ENCODE measurements at places on chromosomes 5 and 9.

GRCh38 chr9:135080286-135081263 lies 6.9 kb upstream of the OLFM1 start:
- no peak for DNase-seq

DNA sequence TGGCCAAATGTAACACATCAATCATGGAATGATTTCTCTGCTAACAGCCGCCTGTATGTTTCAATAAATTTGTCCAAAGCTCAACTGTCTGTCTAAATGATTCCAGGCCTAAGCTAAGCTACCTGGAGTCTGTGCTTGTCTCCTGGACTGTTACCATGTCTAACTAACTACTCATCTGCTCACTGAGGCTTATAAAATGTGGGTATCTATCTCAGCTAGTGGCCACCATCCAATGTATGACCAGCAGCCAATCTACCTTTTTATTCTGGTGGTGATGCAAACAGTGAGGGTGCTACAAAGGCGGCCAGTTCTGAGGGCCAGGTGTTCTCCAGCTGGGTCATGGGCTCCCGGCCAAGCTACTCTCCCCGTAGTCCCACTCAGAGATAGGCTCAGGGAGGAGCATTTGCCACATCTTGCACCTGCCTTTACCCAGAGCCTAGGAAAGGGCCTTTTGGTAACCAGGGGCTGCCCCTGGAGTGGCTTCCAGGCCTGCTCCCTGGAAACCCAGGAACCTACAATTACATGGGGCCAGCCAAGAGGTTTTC lies 59.1 kb downstream of the PFDN1 start:
- DNase-seq, result no peak

DNA sequence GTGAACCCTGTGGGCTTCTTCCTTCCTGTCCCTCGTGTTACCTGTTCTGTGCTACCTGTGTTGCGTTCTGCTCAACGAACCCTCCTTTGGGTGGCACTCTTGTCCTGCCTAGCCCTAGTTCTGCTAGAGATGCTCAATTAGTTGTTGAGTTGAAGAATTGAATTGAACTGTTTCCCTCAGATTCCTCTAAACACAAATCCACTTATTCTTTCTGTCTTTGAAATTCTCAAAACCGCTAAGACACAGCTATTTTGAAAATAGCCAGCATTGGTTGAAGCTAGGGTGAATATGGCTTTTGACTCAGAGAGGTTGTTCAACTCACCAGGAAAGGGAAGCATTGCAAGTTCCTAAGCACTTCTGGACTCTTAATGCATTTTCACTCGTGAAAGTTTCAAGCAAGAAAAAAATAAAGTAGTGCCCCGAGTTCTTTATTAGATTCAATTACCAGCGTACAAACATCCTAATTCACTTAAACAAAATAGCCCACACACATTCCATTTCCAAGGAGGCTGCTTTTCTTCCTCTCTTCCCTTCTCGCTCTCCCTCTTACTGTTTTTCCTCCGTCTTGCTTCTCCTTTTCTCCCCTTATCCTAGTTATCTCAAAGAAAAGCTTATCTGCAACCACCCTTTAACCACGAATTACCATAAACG lies 642 bp upstream of the ITGA1 start:
- DNase-seq, result no peak

DNA sequence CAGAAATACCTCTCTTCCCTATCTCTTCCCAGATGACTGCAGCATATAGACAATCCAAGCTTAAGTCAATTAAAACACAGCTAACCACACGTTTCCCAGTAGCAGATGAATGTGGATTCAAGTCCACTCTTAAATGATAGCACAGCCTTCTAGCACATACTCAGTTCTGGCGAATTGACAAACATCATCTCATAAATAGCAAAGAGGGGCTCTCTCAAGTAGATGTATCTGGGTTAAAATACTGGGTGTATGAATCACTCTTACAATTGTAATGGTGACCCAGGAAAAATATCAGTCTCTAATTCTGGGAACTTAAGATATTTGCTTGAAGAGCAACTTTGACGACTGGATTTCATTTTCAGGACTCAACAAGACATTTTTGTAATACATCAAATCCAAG lies 67.0 kb upstream of the HAPLN1 start:
- DNase-seq, result no peak

DNA sequence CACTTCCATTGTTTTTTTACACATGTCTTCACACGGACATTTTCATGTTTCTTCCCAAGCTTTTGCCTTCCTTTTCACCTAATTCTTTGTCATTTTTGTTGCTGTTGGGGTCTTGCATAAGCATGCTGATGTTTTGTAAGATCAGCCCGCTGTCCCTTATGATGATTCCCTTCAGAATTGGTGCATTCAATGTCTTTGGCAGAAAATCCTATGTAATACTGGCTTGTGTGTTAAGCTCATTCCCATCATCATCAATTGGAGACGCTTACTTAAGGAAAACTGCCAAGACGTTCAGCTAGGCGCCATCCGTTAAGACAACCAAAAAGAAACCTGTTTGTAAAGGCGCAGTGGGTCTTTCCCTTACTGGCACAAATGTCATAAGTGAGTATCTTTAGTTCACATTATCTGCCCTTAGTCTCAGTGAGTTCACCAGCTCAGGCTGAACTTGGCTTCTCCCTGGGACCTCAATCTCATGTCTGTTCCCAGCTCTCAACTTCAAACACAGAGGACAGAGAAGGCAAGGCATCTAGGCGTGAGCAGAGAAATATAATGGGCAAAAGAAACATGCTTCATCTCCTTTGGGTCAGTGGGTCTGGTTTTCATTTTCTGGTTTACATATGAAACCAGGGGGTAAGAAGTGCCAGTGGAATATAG lies 97.9 kb downstream of the EFNA5 start:
- DNase-seq, result no peak

DNA sequence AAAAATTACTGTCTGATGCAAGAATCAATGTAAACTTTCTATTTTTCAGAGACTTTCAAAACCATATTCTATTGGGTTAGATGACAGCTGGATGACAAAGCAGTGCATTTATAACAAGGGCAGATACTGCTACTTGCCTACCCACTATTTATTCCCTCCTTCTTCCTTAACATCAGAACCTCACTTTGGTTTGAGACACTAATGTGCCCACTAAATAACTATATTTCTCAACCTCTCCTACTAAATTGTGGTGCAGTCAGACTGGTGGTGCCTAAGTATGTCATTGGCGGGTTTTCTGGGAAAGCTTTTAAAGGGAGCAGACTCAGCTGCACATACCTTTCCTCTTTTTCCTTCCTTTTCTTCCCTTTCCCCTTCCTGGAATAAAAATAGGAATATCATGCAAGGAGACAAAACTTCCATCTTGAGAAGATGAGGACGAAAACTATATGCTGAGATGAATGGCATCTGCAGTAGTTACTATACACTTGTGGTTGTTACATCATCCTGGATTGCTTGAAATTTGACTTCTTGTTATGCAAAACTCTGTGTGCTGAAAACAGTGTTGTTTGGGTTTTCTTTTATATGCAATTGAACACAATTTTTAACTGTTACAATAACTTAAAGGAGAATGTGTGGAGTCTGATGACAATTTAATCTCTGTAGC lies 43.8 kb downstream of the PRR16 start:
- DNase-seq, result no peak

DNA sequence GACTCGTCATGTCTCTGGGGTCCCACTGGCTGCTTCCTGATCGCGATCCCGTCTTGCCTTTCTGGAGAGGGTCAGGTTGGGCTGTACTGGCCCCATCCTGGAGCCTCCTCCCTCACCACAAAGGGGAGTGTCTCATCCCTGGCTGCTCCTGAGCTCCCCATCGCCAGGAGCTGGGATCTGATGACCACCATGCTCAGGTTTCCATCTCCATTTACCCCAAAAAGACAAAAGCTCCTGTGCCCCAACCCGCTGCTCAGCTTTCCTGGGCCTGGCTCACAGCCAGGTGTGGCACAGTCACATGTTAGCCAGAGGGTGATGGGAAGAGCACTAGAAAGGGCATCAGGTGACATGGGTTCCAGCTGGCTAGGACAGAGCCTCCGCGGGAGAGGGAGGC lies 47.3 kb upstream of the CDKN2AIPNL start:
- DNase-seq, result no peak
